Stimulated activated CD8-positive, alpha-beta memory T cell treated with anti-CD3 and anti-CD28 coated beads, Interleukin-2, amount 100 ng/mL, for 48 hours (primary cell): ENCODE measurements at places on chromosomes 7 and 10.

- no peak for DNase-seq
Measured at GRCh38 chr7:99504281-99504602, 220 bp upstream of the ZKSCAN5 start.

GRCh38 chr7:29826530-29826822, 20.2 kb downstream of the WIPF3 start:
- DNase-seq = no peak

DNA sequence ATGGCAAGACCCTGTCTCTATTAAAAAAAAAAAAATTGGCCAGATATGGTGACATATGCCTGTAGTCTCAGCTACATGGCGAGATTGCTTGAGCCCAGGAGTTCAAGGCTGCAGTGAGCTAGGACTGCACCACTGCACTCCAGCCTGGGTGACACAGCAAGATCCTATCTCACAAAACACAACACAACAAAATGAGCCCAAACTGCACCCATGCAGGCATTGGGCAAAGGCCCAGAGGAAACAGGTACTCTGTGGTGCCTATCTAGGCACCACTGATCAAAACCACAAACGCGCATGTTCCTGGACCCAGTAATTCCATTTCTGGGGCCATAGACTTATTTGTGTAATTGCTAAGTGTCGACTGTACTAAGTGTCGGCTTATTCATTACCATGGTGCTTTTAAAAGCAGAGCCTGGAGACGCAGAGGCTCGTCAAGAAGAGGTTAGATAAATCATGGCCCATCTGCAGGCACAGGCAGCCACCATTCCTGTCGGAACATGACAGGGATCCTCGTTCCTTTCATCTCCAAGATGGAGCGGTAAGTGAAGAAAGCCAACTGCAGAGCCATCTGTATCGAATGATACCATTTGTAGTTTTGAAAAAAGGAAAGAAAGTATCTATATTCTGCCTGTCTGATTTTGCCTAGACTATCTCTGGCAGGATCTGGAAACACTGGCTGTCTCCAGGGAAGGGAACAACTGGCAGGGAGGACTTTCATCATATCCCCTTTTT, 160.4 kb upstream of the RHEB start:
- no peak for DNase-seq

- peak; percentile 21 for DNase-seq
Measured at GRCh38 chr7:105352018-105352612, 36.6 kb downstream of the SRPK2 start.

- no peak for DNase-seq
Measured at GRCh38 chr7:18163091-18163490, 135.4 kb upstream of the PRPS1L1 start.

DNA sequence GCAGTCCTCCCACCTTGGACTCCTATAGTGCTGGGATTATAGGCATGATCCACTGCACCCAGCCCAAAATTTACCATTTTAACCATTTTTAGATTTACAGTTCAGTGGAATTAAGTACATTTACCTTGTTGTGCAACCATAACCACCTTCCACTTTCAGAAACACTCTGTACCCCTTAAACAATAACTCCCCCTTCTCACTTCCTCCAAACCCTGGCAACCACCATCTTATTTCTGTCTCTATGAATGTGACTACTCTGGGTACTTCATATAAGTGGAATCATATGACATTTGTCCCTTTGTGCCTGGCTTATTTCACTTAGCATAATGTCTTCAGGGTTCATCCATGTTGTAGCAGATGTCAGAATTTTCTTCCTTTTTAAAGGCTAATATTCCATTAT, 33.6 kb downstream of the SUFU start:
- DNase-seq = no peak

- DNase-seq = peak; percentile 32
Measured at GRCh38 chr10:80599424-80599847, 61.7 kb downstream of the SH2D4B start.

GRCh38 chr10:15990535-15991129, 130.3 kb upstream of the MINDY3 start:
- DNase-seq = no peak

- peak; percentile 81 for DNase-seq
Measured at GRCh38 chr10:130136226-130137089, at the start of gene GLRX3. Gene GLRX3, plus strand, starts transcription at chr10:130136391. Its CDS starts 30 bp downstream, at chr10:130136421.

- DNase-seq = no peak
Measured at GRCh38 chr7:101088069-101088425, 2.8 kb downstream of the TRIM56 start.

GRCh38 chr10:29186221-29186620, 102.6 kb upstream of the LYZL1 start:
- no peak for DNase-seq

DNA sequence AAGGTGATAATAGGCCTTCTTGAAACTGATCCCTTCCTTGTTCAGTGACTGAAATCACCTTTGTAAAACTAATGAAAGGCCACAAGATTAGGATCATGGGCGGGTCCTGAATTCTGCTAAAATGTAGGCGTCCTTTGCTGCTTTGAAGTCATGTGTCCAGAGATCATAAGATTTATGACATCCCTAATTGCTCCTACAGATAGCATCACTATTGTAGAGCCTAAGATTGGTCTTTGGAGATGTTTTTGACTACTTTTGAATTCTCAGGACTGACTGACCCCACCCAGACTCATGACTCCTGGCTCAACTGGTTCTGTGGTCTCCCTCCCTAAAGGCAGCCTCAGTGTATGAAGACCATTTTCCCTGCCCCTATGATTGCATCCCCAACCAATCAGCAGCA, 322.6 kb upstream of the SEMA3D start:
- DNase-seq = no peak

GRCh38 chr10:102837230-102837721, at the start of gene CYP17A1:
Gene CYP17A1, minus strand, starts transcription at chr10:102837413. Its CDS starts 52 bp downstream, at chr10:102837361.
- DNase-seq = no peak

GRCh38 chr7:66679633-66680244, 51.1 kb downstream of the KCTD7 start:
- DNase-seq = no peak

- no peak for DNase-seq
Measured at GRCh38 chr10:116490028-116490662, 55.6 kb upstream of the PNLIP start.

DNA sequence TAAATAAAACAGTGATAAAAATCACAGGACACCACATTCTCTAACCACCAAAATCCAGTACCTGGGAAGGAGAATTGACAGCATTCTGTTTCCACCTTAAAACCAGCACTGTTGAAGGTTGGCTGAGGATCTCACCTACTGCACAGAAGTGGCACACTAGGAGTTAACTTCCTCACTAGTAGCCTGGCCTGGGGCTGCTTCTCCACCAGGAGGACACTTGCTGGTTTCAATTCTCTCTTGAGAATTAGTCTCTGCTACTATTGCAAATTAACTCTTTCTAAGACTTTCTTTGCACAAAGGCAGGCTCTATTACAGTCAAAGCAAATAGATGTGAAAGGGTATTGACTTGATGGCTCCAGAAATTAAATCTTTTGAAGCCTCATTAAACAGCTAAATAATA, 2.3 kb upstream of the CTTNBP2 start:
- DNase-seq = no peak

DNA sequence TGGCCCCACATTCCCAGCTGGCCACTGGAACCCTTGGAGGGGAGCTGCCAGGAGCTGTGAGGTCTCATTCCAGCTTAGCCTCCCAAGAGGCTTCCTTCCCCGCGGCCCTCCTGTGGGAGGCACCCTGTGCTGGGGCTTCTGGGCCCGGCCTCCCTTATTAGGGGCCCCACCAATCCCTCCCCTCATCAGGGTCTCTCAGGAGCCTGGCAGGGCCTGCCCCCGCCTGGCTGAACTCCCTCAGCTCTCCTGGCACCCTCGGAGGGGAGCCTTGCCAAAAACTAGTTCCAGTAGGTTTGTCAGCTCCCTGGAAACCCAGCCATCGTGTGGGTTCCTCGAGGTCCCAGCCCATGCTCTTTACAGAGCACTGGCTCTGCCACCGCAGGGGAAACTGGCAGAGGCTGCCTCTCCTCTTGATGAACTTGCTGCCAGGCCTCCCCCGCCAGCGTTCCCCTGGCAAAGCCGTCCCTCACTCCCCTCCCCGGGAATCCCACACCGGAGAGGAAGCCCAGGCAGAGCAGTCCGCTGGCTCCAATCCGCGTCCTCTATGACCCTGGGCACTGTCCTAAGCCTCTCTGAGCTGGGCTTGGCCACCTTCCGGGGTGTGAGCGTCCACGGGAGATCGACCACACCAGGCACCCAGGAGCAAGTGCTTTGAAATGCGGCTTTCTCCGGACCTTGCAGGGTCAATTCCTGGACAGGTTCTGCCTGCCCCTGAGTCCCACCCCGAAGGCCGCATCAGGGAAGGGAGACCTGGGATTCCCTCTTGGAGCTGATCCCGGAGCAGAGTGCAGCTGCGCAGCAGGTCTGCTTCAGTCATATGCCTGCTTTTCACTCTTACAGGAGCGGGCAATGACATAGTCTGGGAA, 139.8 kb downstream of the ARHGAP22 start:
- no peak for DNase-seq

DNA sequence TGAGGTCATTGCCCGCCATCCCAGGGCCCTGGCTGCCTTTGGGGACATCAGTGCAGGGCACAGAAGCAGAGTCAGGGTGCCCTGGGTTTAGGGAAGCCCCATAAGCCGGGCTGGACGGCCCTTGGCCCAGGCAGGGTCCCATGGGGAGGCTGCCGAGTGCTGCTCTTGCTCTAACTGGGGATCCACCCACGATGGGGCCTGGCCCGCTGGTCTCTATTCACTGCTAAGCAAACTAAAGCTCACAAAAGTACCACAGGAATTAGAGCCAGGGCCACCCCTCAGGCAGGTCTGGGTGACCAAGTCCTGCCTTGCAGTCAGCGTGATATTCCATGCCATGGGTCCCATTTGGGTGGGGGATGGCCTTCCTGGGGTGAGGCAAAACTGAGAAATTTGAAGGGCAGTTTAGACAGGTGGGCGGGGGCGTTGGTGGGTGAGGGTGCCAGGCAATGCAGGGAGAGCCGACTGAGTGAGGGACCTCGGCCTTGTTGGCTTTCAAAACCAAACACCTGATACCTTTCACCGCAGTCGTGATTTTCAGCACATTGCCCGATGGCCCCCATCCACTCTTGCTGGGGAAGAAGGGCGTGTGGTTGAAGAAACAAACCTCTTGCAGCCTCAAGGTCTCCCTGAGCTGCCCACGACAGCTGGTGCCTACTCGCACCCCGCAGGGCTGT, 92.8 kb upstream of the PPIF start:
- DNase-seq = no peak

DNA sequence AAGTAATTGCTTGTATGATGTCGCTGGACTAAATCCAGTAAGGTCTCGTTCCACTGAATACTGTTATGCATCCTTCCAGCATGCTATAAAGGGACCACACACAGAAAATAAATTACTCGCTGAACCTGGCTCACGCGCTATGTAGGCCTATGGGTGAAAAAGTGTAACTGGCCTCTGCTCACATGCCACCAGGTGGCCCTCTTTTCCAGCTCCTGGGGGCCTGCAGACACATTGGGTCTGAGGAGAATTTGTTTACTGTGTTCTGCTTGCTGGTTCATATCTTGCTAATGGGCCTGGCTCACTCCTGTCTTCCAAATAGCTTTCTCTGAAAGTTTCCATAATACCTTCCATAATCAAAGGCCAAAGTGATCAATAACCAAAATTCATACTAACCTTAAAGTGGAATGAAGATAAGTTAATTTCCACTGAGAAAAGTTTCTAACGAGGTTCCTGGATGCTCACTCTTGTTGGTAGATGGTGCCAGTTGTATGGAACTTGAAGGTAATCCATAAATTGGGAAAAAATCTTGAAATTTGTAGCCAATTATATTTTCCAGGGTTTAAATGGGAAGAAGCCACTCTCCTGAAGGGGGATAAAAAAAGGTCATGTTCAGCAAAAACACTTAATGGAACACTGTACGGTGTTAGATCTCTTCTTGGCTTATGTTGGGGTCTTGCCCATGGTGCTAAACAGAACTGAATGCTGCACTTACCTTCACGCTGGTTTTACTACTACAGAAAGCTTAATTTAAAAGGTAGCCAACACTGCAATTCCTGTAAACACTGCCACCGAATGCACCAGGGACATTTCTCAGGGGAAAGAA, 27.0 kb upstream of the ZPBP start:
- no peak for DNase-seq

DNA sequence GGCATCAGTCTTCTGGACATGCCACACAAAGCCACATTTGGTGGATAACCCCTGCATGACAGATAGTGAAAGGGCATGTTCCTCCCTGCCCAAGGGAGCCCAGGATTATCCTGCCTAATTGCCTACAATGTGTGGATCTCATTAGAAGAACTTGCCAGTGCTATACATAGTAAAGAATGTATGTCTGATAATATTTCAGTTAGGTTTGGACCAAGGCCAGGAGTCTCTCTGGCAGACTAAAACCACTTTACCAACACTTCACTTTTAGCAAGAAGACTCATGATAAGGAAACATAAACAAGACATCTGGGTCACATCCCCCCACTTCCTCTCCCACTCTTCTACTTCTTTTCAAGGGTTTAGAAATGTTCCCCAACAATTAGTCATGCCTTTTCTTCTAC, 196.7 kb downstream of the MTERF1 start:
- no peak for DNase-seq

GRCh38 chr7:14184292-14184864, 194.9 kb upstream of the ETV1 start:
- DNase-seq = no peak

DNA sequence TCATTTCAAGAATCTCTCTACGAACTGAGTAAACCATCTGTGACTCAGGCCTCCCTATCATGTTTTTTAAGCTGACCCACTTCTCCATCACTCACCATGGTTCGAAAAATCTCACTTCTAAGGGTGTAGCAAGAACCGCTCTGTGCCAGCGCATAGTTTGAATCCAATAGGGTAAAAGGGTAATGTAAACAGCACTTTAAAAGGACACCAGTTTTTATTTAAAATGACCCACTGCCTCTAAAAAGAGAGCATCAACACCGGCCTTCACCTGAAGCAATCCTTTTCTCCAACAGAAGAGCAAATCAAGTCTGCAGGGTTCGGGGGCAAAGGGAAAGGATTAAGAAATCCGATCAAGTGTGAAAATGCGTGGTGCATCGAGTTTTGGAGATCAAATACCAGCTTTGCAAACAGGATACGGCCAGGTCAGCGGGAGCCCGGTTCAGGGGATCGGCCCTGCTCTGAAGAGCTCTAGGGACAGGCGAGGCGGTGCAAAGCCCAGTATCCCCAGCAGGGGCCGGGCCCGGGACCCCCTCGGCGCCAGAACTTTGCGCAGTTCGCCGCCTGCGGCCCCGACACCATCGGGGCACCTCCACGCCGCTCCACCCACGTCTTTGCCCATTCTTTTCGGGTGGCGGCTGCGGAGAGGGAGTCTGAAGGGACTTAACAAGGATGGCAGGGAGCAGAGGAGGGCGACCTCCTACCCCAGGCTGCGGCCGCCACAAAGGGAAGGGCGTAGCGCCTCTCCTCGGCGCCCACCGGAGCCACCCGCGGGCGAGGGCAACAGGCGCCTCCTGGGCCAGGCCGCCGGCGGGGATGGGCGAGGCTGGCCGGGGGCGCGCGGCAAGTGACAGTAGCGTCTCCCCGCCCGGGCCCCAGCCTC, 842 bp downstream of the NMT2 start:
- DNase-seq = peak; percentile 37

- no peak for DNase-seq
Measured at GRCh38 chr7:71509381-71509780, 377.4 kb downstream of the GALNT17 start.

GRCh38 chr7:115047958-115048720, 126.2 kb downstream of the MDFIC start:
- DNase-seq = no peak
